ENCODE measurements at places on chromosomes 5 and 9. TPM values are rescaled to one million over a fixed set of nuclear protein-coding genes. Genes with fewer than 3 reads are reported as not detected.

Gene PROB1
- total RNA-seq: 21.7 TPM

Gene OTP
- total RNA-seq: not detected

DNA sequence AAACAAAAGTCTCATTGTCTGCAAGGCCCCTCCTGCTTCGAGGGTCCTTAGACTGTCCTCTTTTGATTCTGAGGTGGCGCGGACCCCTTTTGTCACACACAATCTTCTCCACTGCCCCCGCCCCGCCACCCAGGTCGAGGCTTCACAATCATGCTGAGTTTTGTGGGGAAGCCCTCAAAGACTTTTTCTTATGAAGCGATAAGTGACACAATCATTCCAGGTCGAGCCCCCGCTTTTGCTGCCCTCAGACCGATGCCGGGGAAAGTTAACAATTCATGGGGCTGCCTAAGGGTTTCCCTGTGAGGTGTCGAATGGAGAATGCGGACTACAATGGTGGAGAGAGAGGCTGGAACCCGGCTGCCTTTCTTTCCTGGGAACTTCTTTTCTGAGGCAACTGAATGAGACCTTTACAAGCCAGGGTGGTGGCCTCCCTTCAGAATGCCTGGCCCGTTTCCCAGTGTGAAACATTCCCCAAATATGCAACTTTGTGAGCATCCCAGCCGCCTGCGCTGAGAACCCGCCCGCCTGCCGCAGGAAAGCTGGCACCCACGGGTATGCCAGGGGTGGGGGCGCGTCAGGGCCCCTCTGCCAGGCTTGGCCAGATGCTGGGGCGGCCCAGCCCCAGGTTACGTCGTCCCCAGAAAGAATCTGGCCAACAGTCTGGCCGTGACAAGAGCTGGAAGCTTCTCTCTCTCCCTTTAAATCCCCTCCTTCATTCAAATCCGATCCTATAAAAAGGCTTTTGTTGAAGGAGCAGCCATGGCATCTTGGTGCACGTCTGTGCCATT, 71.9 kb downstream of the MAP1B start:
- peak; percentile 80 for DNase-seq

- no peak for DNase-seq
Observed at GRCh38 chr5:103114440-103114839, 5.5 kb downstream of the GIN1 start.

DNA sequence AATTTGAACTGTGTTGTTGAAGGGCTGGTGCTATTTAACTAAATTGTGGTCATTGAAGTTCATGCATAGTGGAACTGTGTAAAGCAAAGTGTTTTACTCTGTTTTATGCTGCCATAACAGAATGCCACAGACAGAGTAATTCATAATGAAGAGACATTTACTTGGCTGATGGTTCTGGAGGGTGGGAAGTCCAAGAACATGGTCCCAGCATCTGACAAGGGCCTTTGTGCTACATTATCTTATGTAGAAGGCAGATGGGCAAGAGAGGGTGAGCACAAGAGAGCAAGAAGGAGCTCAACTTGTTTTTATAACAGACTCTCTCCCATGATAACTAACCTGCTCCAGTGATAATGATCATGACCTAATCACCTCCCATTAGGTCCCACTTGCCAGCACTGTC, 101.9 kb upstream of the NR3C1 start:
- no peak for DNase-seq

DNA sequence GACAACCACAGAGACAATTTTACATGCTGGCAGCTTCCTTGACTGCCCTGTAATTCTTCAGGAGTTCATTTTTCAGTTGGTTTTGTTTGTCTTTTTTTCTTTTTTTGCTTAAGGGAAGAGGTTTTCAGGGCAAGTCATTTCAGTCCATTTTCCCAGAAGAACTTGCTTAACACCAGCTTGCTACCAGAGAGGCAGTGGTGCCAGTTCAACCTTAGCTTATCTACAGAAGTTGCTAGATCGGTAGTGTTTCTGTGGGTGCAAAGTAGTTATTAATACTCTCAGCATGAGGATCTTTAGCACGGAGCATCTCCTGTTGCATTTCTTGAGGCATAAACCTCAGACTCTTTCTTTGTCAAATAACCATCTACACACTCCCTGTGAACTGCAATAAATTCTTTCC, 1.1 kb downstream of the SPEF2 start:
- DNase-seq: no peak

- DNase-seq: no peak
Observed at GRCh38 chr9:124187311-124187710, 70.4 kb upstream of the NEK6 start.

Gene PLAC8L1
- 0.62 TPM for total RNA-seq

All from left cardiac atrium (tissue), 4 donors.